ENCODE measurements at places on chromosomes 4 and X.

DNA sequence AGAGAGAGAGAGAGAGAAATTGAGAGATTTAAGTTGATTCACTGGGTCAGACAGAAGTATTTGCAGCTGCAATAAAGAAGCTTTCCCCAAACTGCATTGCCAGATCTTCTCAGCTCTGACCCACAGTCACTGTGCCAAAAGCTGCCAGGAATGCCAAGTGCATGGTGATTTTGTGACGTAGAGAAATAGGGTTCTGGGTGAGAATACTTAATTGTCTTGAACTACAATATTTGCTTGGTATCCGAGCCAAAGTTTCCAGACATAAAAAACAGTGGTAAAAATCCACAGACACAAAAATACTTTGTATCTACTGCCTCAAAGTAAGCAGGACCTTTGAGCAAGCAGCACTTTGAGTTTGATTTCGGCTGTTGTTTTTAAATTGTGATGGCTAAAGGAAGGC, 331.1 kb downstream of the GRID2 start:
- no peak for DNase-seq

DNA sequence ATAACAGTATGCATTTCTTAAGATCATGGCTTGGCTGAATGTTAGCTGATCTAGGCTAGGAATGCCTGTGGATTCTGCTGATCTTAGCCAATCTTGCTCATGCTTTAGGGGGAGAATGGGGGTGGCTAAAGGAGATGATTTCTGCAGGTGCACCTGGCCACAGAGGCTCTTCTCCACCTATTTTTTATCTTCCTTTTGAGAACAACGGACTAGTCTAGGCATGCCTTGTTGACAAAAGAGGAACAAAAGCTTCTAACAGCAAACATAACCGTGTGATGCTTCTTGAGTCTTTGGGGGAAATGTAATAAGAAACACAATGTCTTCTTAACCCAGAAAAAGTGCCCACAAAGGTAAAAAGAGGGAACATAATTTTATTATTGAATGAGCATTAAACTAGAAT, 743.5 kb downstream of the ARAP2 start:
- DNase-seq: no peak

DNA sequence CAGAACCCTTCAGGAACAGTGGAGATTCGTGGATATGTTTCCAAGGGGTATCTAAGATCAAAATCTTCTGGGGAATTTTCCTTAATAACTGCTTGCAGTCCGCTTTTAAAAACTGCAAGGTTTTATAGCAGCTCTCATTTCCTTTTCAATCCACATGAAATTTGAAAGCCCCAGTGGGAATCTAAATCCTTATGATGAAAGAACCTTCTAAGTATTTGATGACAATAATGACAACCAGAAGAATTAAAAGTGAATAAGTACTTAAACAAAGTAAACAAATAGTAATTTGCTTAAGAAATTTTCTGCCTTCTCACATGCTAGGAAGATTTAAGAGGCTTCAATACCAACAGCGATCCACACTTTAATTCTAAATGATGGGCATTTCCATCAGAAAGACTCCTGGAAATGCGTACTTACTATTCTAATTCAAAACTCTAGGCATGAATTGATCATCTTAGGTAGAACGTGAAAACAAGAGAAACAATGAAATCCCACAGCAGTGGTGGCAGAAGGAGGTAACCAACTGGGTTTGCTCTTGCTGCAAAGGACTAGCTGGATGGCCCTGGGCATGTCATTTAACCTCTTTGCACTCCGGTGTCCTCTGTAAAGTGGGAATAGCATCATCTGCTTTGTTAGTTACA, 37.6 kb upstream of the S100G start:
- no peak for DNase-seq

- no peak for DNase-seq
Observed at GRCh38 chr4:112975567-112976355, 73.7 kb upstream of the ANK2 start.

DNA sequence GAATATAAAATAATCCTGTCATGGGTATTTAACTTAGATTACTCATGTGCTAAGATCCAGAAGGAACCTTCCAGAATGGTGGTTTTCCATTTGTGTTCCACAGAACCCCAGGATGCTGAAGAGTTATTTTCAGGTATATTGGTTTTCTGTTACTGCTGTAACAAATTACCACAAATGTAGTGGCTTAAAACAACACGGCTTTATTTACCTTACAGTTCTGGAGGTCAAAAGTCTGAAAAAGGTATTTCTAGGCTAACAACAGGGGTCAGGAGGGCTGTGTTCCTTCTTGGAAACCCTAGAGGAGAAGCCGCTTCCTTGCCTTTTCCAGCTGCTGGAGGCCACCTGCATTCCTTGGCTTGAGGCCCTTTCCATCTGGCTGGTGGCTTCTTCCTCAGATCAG, 57.9 kb upstream of the HPSE start:
- DNase-seq: no peak

- DNase-seq: peak; percentile 47
Observed at GRCh38 chr4:1247864-1248244, 1.1 kb downstream of the CTBP1 start.

DNA sequence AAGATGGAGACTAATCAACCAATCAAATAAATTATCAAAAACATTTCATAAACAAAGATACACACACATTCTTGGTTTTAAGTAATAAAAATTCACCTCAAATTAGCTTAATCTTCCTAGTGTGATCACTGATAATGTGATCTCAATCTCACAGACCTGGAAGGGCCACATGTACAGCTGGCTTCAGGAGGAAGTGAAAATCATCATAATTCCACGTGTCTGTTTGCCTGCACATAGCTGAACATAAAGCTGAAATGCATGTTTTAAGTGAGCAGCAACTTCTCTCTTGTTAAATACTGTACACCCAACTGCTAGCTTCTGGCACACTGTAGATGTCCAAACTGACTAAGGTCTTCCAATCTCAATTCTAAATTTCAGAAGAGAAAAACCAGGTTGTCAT, 53.8 kb downstream of the ARHGAP6 start:
- DNase-seq: no peak

GRCh38 chrX:15504661-15505060, 4.1 kb downstream of the BMX start:
- no peak for DNase-seq

DNA sequence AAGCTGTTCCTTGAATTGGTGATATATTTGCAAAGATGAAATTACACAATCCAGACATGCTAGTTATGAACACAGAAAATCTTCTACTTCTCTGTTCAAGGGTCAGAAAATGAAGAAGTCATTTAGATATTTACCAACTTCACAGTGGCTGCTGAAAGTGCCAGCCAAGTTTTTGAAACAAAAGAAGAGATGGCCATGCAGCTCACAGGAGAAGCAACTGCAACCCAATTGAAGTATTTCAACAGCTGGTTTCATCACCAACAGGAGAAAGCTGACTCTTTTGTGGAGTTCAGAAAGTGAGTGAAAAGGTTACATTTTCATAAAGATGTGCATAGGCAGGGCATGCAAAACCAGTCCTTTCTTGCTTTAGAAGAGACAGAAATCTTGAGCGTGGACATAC, 70.1 kb upstream of the LSM6 start:
- no peak for DNase-seq

GRCh38 chr4:174397366-174398155, 113.8 kb downstream of the CEP44 start:
- no peak for DNase-seq

DNA sequence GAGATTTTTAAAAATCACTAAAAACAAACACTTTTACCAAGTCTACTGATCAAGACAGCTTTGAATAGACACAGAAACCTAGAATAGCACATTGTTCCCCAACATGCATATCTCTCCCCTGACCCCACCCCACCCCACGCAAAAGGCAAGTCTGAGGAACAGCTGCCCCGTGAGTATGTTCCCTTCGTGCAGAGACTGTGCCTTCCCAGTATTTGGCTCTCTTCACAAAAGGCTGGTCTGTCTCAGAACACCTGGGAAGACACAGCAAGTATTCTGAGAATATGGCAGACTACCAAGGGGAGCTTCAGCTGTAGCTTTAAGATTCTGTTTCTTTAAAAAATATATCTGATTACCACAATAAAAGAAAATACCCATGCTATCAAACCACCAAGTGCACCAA, 134.0 kb downstream of the SH3KBP1 start:
- DNase-seq: no peak

GRCh38 chr4:101224358-101225218, 122.7 kb downstream of the PPP3CA start:
- no peak for DNase-seq

DNA sequence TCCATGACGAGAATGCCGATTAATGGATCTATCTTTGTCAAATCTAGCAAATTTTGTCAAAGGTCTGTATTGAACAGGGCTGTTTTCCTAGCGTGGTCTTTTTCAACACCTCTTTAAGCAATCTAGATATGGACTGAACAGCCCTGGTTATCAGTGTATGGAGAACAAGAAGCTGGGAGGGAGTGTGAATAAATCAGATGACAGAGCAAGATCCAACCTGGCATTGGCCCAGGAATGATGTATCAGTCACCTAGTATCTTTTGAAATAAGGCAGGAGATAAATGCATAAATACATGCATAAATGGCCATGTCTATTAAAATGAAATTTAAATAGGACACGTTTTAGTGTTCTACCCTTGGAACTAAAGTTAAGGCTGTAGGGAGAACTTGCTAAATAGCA, 15.7 kb upstream of the AP1S2 start:
- no peak for DNase-seq

- DNase-seq: no peak
Observed at GRCh38 chrX:22526339-22526738, 253.6 kb downstream of the CBLL2 start.

DNA sequence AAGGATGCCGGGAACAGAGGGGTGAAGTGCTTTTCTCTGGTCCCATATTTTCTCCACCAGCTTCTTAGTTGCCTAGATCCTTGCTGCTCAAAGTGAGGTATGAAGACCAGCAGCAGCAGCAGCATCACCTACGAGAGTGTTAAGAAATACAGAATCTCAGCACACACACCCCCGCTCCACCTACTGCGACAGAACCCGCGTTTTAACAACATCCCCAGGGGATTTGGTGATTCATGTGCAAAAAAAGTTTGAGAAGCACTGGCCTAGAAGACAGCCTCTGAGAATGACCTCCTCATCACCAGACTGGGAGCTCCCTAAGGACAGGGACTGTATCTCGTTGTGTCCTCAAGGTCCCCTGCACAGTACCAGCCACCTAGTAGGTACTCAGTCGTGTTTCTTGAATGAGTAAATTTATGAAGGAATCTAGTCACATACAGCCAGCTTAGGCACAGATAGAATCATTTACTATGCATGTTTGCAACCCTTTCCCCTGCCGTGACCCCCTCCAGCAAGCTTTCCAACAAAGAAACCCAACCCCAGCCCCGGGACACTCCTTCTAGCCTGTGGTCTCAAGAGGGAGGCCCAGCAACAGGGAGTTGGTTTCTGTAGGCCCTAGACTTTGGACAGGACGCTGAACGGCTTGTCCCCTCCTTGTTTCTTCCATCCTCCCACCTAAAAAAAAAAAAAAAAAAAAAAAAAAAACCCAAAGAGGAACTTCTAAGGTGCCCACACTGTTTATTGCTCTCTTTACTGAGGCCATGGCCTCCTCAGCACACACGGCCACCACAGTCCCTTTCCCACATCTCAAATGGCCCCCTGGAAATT, 21.5 kb downstream of the RTL5 start:
- DNase-seq: no peak

DNA sequence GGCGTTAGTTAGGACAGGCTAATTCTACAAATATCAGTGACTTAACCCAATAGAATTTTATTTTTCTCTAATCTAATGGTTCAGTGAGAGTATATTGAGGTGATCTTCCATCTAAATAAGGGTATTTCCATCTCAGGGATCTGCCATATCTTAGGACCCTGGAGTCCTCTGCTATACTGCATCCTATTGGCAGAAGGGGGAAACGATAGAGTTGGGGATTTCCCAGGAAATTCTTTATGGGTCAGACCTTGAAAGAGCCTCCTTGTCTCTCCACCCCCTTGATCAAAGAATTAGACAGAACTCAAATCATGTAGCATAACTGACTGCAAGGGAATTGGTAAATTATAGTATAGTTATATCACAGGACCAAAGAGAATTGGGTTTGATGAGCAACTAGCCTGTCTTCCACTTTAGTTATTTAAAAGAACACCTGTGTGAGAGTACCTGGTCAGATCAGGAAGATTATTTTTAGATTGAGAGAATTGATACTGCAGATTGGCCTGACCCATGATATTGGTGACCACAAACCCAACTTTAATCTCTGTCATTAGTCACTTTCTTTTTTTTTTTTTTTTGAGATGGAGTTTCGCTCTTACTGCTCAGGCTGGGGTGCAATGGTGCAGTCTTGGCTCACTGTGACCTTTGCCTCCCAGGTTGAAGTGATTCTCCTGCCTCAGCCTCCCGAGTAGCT, 25.6 kb downstream of the SMARCA5 start:
- DNase-seq: no peak

- DNase-seq: no peak
Observed at GRCh38 chr4:123553733-123554637, 157.4 kb downstream of the SPRY1 start.

DNA sequence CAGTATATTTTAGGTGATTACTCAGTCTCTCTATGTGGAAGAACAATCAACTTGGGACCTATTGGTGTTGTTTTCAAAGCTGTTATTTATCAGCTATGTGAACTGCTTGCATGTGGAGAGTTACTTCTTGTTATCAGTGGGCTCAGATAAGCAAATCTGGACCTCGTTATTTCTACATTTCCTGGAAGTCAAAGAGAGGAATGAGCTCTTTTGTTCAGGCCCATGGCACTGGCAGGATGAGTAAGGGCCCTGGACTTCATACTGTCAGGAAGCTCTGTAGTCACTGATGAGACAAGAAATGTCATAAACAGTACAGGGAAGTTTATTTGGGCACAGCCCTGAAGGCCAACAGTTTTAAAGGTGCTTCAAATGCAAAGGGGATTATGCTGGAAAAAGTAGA, 760.6 kb upstream of the EPHA5 start:
- no peak for DNase-seq

DNA sequence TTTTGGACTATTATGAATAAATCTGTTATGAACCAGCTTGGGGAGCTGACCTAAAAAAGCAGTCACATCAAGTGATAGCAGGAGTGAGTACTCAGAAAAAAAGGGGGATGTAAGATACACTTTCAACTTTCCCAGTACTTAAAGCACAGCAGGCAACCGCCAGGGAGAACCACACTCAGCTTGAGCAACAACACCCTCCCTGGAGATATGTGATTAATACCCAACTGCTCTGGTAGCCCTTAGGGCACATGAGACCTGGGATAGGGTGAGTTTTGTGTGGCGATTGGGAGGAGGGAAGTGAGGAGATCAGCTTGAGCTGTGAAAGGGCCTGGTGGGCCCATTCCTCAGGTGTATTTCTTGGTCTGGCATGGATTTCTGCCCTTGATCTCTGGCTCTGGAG, 220.3 kb upstream of the SFRP2 start:
- DNase-seq: no peak

DNA sequence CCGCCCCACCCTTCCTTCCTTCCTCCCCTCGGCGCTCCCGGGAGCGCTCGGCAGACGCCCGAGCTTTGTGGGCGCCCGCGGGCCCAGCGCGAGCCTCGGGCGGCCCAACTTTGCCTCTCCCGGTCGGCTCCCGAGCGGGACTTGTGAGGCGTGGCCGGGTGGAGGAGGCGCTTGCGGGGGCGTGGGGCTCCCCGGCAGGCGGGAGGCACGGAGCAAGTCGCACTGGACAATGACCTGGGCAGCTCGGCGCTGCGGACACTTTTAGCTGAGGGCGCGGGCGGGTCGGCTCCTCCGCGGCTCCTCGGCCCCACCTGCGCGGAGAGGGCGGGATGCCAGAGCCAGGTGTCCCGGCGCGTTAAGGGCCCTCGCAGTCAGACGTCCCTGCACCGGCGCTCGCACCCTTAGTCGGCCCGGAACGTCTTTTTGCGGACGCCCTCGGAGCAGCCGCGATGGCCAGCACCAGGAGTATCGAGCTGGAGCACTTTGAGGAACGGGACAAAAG, 385 bp downstream of the DCLK2 start:
- peak; percentile 50 for DNase-seq

- DNase-seq: no peak
Observed at GRCh38 chr4:131644619-131645018, 1504.5 kb upstream of the PCDH10 start.

Data from NCI-H2081 (cell line).